Stimulated activated CD4-positive, alpha-beta T cell treated with anti-CD3 and anti-CD28 coated beads, Interleukin-2, amount 100 ng/mL, for 48 hours (primary cell): ENCODE measurements at places on chromosomes 16 and 17.

GRCh38 chr17:83126275-83126811, 46.9 kb downstream of the METRNL start:
- DNase-seq: no peak

DNA sequence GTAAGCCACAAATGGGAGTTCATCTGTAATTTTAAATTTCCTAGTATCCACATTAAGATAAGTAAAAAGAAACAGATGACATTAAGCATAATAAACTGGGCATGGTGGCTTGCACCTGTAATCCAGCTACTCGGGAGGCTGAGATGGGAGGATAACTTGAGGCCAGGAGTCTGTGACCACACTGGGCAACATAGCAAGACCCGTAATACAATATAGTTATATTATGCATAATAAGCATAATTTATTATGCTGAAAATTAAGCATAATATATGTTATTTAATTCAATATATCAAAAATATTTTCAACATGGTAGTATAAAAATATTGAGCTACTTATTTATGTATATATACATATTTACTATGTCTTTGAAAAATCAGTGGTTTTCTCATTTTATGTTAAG, 48.2 kb downstream of the RNF135 start:
- no peak for DNase-seq

GRCh38 chr17:59479141-59479540, 86.3 kb upstream of the DHX40 start:
- no peak for DNase-seq

DNA sequence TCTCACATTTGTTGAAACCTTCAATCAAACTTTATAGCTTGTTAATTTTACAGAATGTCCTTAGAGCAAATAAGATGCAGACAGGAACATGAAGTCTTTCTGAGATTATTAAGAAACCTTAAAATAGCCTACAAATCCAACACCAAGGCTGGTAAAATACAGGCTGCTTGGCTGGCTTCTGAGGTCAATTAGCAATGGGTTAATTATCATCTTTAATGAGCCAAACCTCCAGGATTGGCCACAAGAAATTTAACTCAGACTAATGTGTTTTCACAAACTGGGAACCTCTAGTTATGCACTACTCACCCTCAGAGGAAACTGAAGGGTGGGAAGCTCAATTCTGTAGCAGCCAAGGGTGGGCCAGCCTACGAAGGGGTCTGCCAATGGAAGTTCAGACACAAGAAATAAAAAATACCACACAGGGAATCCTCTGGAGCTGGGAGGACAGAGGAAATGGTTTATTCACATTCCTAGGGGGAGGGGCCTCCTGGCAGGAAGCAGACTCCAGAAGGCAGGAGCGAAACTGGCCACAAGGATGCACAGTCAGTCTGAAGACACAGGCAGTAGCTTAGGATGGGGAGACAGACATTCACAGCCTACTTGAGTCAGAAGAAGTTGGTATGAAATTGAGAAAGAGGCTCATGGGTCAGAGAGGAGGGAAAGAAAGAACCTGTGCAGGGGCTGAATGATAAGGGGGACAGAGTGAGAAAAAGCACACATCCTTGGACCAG, 36.1 kb downstream of the HIC1 start:
- no peak for DNase-seq
